H54 (cell line): ENCODE measurements at places on chromosomes 2 and 18.
A peak's percentile ranks its signal among the peaks of the same experiment; 100 is the strongest.

DNA sequence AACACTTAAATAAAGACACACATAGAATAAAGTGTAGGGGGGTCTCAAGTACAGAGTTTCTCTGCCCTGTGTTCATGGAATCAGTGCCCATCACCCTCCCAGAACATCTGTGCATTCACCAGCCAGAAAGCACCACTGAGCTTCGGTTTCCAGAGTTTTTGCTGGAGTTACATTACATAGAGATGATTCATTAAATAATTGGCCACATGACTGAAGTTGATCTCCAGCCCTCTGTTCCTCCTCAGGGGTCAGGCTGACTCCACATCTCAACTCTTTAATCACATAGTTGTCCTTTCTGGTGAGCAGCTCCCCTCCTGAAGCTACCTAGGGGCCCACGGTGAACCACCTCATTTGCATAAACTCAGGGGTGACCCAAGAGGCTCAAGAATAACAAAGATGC is 129.8 kb downstream of the METTL4 start:
- DNase-seq = no peak

GRCh38 chr2:129893244-129893643 is 86.2 kb upstream of the RAB6C start:
- no peak for DNase-seq

- DNase-seq = no peak
These were observed 38.6 kb upstream of the POLE4 start for GRCh38 chr2:74919827-74920226.

DNA sequence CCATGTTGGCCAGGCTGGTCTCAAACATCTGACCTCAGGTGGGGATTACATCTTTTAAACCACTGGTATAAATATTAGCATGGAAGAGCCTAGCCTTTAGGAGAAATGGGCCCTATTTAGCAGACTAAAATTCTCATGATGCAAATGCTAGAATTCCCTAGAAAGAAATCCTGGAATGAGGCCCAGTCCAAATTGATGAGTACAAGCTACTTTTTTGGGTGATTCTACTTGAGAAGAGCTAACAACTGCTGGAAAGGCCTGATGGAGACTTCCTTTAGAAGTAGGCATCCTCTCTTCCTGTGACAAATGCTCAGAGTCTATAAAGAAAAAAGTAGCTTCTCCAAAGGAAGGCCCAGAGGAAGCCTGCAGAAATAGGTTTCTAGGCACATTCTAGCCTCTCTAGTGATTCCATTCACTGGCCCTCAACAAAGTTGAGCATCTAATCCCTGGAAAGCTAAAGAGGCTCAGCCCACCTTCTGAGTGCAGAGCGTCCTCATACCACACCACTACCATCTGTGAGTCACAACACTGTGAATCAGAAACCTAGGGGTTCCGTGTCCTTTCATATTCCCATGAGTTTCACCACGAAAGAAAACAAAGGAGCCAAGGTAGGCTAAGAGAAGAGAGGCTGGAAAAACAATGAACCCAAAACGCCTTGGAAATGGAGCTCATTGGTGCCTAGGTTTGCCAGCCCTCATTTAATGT is 183.1 kb downstream of the C1D start:
- peak; percentile 42 for DNase-seq

DNA sequence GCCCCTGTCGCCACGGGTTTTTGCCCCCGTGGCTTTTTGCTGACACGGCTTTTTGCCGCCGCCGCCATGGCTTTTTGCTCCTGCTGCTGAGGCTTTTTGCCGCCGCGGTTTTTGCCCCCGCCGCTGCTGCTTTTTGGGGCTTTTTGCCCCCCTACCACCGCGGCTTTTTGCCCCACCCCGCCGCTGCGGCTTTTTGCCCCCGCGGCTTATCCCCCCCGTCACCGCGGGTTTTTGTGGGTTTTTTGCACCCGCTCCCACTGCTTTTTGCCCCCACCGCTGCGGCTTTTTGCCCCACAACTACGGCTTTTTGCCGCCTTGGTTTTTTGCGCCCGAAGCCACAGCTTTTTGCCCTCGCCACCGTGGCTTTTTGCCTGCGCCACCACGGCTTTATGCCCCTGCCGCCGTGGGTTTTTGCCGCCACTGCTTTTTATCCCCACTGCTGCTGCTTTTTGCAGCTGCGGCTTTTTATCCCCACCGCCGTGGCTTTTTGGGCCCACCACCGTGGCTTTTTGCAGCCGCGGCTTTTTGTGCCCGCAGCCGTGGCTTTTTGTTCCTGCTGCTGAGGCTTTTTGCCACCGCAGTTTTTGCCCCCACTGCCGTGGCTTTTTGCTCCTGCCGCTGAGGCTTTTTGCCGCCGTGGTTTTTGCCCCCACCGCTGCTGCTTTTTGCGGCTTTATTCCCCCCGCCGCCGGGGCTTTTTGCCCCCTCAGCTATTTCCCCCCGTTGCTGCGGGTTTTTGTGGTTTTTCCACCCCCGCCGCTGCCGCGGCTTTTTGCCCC is 2798.0 kb upstream of the TEKT4 start:
- no peak for DNase-seq

GRCh38 chr18:71068338-71068737 is 779.5 kb downstream of the SOCS6 start:
- no peak for DNase-seq

DNA sequence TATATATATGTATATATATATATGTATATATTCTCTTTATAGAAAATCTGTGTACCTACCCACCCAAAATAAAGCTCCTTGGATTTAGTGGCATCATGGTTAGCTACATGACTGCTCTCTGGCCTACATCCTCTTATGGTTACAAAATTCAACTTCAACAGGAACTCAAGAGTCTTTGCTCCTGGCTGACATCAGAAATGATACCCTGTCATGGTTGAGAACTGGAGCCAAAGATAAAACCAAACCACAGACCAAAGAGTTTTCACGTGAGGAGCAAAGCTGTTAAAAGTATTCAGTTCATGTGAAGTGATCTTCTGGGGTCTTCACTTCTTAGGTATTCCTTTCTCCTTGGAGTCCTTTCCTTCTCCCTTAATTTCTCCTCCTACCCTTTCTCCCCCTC is 476.3 kb downstream of the SOX11 start:
- no peak for DNase-seq

DNA sequence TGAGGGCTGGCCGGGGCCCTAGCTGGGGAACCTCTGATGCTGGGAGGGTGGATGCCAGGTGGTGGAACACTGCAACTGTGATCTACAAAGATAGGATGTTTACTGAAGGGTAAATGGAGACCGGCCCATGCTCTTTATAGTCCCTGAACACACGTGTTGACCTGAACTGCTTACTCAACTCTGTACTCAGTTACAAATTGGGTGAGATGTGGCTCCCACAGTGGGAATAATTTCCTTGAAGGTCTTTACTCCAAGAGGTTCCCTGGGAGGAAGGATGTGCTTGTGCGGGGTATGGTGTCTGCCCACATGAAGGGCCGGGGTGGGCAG is 254.1 kb downstream of the PRKCE start:
- DNase-seq = no peak

GRCh38 chr2:6627316-6627715 is 238.4 kb downstream of the CMPK2 start:
- no peak for DNase-seq

DNA sequence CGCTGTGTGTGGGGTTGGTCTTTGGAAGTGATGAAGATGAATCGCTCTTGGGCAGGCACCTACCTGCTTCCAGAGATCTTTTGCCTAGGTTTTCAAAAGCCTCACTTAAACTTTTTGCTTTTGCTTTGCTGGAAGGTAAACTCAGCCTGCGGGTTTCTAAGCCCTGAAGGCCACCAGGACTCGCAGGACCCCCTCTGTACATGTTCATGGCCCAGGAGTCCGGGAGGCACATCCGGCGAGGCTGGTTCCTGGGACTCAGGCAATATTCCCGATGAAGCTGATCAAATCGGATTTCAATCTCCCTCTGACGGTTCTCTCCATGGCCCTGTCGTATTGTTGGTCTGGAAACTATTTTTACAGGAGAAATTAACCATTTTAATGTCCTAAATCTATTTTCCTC is 13.2 kb downstream of the HJURP start:
- no peak for DNase-seq

GRCh38 chr2:25845843-25846505 is 32.3 kb downstream of the ASXL2 start:
- no peak for DNase-seq

DNA sequence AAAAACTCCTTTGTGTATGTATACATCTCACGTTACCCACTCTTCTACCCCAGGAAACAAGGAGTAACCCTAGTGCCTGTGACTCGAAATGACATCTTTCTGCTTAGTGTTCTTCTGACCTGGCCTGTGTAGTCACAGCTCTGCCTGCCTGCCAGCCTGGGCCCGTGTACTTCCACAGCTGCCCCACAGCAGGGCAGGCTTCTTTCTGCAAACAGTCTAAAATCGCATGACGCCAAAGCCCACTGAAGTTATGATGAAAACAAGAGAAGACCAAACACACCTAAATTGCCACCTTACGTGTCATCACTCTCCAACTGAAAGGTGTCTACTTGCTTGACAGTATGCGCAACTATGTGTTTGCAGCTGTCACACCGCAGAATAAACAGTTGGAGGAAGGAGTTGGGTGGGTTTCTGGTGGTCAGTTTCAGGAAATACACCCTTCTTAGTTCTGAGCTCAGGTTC is 1.5 kb downstream of the GAREM1 start:
- no peak for DNase-seq

DNA sequence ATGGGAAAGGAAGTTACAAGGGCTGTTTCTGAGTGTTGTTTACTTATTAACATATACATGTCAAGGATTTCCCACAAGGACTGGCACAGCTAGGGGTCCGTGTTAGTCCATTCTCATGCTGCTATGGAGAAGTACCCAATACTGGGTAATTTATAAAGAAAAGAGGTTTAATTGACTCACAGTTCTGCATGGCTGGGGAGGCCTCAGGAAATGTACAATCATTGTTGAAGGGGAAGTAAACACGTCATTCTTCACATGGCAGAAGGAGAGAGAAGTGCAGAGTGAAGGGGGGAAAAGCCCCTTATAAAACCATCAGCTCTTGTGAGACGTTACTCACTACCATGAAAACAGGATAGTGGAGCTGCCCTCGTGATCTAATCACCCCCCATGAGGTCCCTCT is 128.9 kb upstream of the CELF4 start:
- DNase-seq = no peak

GRCh38 chr2:103773884-103774283 is 1012.1 kb downstream of the TMEM182 start:
- DNase-seq = no peak

GRCh38 chr18:48455555-48456478 is 46.6 kb upstream of the ZBTB7C start:
- peak; percentile 44 for DNase-seq

DNA sequence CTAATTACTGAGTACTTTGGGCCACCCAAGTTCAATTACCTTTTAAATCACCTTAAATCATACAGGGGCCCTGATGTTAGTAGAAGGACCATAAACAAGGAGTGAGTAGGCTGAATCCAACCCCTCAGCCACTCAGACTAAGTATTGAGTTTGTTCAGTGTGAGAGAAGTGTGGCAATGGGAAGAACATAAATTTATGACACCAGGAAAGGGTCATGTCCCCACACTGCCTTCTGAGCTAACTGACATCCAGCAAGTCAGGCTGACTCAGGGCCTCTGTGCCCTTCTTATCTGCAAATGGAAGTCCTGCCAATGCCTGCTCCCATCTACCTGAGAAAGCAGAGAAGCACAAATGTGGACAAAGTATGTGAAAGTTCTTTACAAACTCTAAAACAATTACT is 12.9 kb downstream of the PLEKHM3 start:
- no peak for DNase-seq

GRCh38 chr2:220664272-220665107 is 907.6 kb downstream of the EPHA4 start:
- no peak for DNase-seq

GRCh38 chr2:231927566-231927890 is 1.3 kb upstream of the NPPC start:
- DNase-seq = no peak

GRCh38 chr2:96436416-96436815 is 68.7 kb downstream of the NEURL3 start:
- DNase-seq = no peak

DNA sequence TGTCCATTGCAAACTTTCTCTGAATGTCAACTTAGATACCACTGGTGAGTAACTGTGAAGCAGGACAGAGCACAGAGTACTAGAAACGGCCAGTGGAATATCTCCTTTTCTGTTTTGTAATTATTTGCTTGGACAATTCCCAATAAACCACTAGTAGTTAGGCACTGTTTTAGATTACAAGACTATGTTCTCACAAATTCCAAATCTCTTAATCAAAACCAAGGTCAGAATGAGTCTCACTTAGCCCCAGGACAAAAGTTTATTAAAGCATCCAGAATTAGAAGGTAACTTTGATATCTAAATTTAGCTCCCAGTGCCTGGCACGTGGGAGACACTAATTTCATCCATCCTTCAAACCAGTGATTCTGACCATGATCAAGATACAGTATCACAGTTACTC is 89.0 kb downstream of the ZNF521 start:
- DNase-seq = no peak

DNA sequence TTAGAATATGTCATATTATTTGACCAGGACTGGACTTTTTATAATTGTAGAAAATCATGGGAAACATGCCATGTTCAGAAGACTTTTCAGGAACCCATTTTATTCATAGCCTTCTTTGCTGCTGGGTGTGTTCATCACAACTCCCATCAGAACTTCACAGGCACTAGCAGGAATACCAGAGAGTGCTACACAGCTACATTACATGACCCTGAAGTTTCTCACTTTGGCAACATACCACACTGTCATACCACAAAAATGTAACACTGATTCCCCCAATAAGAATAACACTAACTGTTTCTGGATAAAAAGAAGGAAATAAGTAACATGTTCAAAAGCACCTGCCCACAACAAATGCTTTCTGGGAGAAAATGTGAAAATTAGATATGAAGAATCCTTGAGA is 405.4 kb downstream of the CDH2 start:
- DNase-seq = no peak

DNA sequence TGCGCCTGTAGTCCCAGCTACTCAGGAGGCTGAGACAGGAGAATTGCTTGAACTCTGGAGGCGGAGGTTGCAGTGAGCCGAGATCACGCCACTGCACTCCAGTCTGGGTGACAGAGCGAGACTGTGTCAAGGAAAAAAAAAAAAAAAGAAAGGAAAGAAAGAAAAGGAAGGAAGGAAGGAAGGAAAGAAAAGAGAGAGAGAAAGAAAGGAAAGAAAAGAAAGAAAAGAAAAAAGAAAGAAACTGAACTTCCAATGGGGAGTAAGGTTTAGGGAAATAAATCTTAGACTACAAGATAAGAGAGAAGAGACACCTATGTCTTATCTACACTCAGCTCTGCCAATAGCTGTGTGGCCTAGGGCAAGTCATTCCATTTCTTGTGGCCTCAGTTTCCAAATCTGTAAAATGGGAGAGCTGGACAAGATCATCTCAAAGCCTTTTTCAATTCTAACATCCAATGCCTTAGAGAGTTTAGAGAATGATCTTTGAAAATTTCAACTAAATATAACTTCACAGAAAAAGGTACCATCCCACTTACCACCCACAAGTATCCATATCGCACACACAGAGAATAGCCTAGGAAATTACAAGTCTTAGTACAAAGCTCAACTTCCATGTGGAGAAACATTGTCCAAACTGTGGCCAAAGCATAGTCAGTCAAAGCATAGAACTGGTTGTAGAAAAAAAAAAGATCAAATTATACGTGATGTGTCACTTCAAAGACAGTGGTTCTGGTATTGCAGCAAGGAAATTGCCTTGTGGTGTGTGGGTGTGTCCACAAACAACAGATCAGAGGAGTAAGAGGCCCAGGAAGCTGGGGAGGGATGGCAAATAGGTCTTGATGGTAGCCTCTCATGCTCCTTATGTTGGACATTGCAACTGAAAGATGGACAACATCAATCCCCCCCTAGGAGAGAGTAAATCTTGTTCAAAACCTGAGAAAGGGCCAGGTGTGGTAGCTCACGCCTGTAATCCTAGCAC is 42.4 kb downstream of the SLC14A2 start:
- DNase-seq = no peak

- no peak for DNase-seq
These were observed 20.8 kb upstream of the CHN1 start for GRCh38 chr2:175025946-175026345.
